CD4-positive, CD25-positive, alpha-beta regulatory T cell (primary cell): ENCODE measurements at places on chromosomes 6 and 20. TPM values are rescaled to one million over a fixed set of nuclear protein-coding genes. Genes with fewer than 3 reads are reported as not detected.

The HAO1 gene
- not detected for total RNA-seq

The DNAAF9 gene
- total RNA-seq, result 11.7 TPM

DNA sequence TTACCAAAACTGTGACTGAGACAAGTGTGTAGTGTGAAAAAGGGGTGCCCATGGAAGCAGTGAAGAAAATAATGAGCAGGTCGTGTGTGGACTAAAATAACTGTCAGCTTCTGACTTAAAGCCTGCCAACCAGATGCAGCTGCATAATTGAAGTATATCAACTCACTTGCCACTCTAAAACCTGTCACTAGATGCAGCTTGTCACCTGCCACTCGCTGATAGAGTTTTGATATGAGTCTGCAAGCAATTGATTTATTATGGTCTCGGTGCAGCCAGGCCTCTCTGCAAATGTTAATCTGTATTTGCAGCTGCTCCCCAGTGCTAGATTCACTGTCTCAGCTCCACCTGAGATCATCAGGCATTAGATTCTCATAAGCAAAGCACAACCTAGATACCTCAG lies 1090.0 kb upstream of the EYS start:
- H3K4me3 ChIP-seq, result no peak overlapping the region
- no peaks in the 10 kb centered on the region for H3K4me1 ChIP-seq
- H3K27ac ChIP-seq, result no peak overlapping the region
- no peak for DNase-seq
- no peaks in the 10 kb centered on the region for H3K36me3 ChIP-seq

GRCh38 chr6:119620846-119621555 lies 271.4 kb upstream of the MAN1A1 start:
- H3K4me3 ChIP-seq, result no peak overlapping the region
- H3K27me3 ChIP-seq, result peaks cover 2% of the 10 kb centered on the region

- H3K4me3 ChIP-seq, result peak overlapping the region; percentile 21
- H3K27ac ChIP-seq, result no peak overlapping the region
- H3K4me1 ChIP-seq, result peaks cover 27% of the 10 kb centered on the region
- H3K36me3 ChIP-seq, result peaks cover 4% of the 10 kb centered on the region
- DNase-seq, result no peak
Measured at GRCh38 chr6:5275497-5275896, 14.2 kb downstream of the FARS2 start.
